ENCODE measurements at places on chromosomes 7 and 10.
A peak's percentile ranks its signal among the peaks of the same experiment; 100 is the strongest.

DNA sequence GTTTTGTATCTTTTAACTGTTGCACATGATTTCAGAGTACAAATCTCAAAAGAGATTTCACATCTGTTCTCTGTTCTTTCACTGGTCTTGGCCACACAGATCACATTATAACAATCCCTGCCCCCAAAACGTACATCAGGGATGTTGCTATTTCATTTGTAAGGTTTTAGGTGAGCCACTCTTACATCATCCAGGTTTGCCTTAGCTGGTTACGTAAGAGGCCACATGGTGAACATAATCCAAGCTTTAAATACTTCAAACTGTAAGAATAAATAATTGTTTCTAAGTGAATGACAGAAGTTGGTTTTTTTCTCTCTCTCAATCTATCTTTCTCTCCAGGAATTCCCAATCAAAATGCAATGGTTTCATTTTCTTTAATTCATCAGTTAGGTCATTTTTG lies 245.9 kb upstream of the HGF start:
- no peak for DNase-seq

GRCh38 chr10:116740971-116741370 lies 1.4 kb downstream of the HSPA12A start:
- no peak for DNase-seq

DNA sequence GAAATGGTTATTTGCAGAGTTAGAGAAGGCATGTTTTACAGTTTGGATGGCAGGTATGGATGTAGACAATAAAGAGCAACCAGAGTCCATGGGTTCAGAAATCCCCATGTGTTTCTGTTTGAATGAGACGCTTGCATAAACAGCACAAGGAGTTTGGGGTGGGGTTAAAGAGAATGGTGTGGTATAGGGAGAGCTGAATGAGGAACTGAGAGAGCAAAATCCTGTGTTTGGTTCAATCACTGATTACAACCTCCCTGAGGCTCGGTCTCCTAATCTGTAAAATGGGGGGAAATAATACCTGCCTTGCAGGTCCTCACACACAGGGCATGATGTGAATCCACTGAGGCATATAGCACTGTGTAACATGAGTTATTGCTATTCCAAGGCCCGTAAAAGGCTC lies 23.7 kb downstream of the CAV1 start:
- DNase-seq, result no peak

- DNase-seq, result no peak
These were observed 77.2 kb downstream of the CDH23 start for GRCh38 chr10:71473671-71474599.

GRCh38 chr7:114590298-114590697 lies 175.7 kb downstream of the FOXP2 start:
- no peak for DNase-seq

DNA sequence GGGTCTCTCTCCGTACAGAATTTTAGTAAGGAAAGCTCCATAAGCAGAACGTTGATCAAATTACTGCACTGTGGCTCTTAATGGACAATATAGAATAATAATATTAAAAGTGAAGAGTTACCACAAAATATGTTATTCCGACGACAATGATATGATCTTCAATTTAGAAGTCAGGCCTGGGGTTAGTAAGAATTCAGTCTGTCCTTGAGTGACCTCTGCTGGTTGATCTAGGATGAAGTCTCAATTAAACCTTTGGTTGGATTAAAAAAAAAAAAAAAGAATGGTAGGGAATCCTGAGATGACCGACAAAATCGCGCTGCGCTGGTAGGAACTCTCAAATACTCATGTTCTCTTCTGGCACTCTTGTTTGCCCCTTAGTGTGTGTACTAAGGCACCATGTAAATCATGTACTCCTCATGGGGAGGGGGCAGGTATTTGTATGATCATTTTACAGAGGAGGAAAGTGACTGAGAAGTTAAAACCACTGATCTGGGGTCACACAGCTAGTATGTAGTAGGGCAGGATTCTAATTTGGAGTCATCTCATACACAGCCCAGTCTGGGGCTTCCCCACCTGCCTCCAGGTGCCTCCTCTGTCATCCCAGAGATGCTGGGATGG lies 161.3 kb upstream of the NPVF start:
- DNase-seq, result no peak

- no peak for DNase-seq
These were observed 386.7 kb upstream of the NPVF start for GRCh38 chr7:25615003-25615402.

DNA sequence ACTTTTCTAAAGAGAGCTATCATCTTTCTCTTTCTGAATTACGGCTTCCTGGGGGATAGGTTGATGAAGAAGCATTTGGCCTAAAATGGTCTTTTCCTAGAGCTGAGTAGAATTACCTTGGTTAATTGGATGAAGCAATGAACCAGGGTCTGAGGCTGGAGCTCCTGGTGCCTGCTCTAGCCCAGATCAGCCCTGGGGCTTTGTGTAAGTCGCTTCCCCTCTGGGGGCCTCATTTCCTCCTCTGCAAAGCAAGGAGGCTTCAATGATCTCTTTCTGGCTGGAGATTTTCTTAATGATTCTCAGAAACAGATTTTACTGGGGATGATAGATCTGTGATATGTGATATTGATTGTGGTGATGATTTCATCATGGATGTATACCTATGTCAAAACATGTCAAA lies 3.5 kb upstream of the CPA2 start:
- no peak for DNase-seq

GRCh38 chr10:128386816-128387604 lies 260.8 kb upstream of the MKI67 start:
- no peak for DNase-seq

DNA sequence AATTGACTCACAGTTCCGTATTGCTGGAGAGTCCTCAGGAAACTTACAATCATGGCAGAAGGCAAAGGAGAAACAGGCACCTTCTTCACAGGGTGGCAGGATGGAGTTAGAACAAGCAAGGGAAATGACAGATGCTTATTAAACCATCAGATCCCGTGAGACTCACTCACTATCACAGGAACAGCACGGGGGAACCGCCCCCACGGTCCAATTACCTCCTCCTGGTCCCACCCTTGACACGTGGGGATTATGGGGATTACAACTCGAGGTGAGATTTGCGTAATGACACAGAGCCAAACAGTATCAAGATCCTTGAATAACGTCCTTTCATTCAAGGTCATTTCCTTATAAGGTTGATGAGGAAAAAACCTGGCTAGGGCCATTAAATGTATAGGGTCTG lies 176.6 kb downstream of the TPK1 start:
- DNase-seq, result no peak

DNA sequence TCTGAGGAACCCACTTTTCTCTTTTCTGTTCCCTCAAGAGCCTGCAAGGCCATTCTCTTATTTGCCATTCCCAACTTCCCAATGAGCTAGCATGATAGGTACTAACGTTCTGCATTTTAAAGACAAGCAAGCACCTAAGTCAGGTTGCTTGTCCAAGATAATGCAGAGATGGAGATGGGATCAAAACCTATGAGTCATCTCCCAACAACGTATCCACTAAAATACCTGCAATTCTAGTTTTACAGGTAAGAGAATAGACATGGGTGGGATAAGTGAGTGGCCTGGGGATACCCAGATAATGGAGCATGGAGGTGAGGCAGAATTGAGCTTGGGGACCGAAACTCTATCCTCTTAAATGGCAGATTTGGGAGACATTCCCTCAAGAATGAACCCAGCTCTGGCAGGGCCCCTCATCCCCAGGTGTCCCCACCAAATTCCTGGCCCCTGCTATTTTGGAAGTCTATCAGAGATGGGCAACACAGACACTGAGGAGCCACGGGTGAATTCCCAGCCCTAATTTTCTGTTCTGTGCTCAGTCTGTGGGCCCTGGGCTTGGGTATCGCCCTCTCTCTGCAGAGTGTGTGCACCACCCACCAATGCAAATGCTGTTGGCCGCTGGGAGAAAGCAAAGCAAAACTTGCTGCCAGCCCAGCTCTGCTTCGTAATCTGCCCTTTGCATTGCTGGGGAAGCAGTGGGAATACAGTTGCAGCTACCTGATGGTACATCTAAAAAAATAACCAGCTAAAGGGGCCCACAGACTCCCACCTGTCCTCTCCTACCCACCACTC lies 98.3 kb downstream of the KCNMA1 start:
- DNase-seq, result no peak

DNA sequence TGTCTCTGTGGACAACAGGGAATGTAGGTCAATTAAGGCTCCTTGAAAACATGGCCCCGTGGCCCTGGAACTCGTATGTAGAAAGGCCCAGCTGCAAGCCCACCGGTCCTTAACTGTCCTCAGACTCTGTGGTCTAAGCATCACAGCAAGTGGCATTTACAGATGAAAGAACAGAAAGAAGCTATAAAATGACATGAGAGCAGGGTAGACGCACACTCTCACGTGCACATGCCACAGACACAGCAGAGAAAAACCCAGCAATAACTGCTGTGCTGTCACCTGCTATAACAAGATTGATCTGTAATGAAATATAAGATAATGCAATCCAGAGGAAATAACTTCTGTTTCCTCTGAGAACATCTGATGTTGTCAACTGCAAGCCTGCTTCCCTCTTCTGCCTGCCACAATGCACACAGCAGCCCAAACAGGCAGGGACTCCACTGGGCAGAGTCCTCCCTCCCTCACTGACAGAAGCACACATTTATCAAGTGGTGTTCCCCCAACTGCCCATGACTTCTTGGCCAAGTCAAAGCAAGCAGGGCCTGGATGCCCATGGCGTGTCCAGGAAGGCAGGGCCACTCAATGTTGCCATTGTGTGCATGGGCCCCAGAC lies 63.9 kb downstream of the GFRA1 start:
- no peak for DNase-seq

DNA sequence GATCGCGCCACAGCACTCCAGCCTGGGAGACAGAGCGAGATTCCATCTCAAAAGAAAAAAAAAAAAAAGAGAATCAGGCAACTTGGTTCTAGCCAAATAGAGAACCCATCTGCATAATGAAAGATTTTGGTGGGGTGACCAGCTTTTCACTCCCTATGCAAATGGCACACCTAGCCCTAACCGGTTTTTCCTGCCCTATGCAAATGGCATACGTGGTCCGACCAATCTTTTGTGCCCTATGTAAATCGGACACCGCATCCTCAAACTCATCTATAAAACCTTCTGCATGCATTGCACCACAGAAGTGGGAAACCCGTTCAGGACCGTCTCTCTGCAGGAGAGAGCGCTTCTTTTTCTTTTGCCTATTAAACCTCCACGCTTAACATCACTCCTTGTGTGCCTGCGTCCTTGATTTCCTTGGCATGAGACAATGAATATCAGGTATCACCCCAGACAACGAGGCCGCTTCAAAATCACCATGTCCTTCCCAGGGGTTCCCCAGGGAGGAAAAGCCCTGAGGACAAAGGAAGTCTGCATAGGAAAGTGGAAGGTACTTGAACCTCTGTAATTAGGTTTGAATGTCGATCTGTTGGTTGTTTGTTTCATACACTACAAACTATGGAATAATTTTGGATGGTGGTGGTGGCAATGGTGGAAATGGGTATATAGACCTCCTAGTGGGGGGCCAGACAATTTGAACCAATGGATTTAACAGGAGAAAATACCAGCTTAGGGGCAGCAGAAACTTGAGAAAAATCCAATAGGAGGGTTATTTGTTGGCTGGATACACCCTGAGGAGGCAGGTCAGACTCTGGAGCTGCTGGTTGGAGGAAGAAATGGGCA lies 396.2 kb downstream of the TYW1 start:
- DNase-seq, result no peak

GRCh38 chr7:134089446-134089845 lies 37.7 kb upstream of the LRGUK start:
- DNase-seq, result no peak

- no peak for DNase-seq
These were observed 112.7 kb downstream of the GFRA1 start for GRCh38 chr10:116160271-116160670.

GRCh38 chr7:66377045-66377444 lies 171.9 kb downstream of the TPST1 start:
- DNase-seq, result no peak

- no peak for DNase-seq
These were observed 166.6 kb upstream of the MKLN1 start for GRCh38 chr7:131161103-131161502.

GRCh38 chr7:90119178-90119971 lies 34.9 kb upstream of the STEAP1 start:
- DNase-seq, result peak; percentile 14

DNA sequence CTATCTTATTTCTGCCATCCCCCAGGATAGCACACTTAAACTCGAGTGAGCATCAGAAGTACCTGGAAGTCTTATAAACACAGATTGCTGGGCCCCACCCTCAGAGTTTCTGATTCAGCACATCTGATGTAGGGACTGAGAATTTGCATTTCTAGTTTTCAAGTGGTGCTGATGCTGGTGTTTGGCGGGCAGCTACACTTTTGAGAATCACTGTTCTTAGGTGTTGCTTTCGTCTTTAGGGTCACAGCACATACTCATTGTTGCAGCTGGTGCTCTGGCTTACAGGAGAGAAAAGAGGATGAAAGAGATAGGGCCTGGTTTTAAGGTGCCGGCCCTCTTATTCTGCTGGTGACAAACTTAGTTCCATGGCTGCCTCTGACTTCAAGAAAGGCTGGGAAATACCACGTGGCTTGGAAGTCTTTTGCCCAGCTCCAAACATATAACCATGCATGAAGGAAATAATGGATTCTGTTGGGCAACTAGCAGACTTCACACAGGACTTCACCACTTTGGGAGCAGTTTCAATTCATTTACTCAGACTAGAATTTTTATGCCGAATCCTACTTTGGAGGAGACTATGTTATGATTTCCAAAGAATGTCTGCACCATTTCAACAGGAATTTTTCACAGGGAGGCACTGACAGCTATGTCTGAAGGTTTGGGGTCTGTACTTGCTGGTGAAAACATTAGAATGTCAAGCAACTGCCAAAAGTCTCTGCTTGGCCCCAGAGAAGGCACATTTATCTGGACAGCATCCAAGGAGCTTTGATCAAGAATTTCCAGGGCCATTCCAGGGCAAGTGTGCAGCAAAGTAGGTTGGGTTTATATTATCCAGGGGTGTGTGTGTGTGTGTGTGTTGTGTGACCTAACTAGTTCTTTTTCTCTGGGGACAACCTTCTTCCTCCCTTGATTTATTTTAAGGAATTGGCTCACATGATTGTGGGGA lies 6.9 kb upstream of the MINDY4 start:
- DNase-seq, result no peak

DNA sequence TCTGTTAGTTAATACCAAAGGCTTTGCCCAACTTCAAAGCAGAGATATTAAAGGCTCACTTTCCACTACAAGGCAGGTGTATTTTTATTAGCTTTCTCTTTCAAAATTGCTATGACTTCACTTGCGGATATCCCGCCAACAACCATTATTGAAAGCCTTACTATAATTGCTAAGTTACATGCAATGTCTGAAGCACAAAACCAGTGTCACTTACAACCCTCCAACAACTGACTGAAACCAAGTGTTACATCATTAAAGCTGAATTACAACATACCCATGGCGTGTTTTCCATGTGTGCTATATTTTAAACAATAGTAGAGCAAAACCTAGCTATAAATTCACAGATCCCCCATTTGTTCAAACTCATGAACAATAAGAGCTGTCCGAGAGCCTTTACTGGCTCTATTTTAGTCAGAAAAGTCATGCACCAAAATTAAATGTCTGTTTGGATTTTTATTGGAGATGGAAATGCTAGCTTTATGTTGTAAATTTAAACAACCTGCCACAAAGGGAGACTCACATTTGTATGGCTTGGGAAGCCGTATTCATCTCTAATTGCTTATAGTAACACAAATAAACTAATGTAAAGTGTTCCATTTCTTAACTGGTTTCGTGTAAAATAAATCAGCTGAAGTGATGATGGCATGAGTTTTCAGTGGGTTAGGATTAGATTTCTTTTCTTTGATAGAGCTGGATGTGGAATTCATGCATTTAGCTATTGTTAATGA lies 227.1 kb downstream of the AGMO start:
- DNase-seq, result no peak

- no peak for DNase-seq
These were observed 104.1 kb upstream of the GSDME start for GRCh38 chr7:24861336-24861735.

GRCh38 chr10:16001581-16001980 lies 141.3 kb upstream of the MINDY3 start:
- DNase-seq, result no peak

All from stimulated activated CD4-positive, alpha-beta T cell treated with anti-CD3 and anti-CD28 coated beads, Interleukin-4, amount 100 ng/mL, for 48 hours (primary cell).